WERI-Rb-1 (cell line): ENCODE measurements at places on chromosomes 6 and 20.
A peak's percentile ranks its signal among the peaks of the same experiment; 100 is the strongest.

GRCh38 chr6:54053881-54054391 is 57.3 kb upstream of the MLIP start:
- no peak for DNase-seq

DNA sequence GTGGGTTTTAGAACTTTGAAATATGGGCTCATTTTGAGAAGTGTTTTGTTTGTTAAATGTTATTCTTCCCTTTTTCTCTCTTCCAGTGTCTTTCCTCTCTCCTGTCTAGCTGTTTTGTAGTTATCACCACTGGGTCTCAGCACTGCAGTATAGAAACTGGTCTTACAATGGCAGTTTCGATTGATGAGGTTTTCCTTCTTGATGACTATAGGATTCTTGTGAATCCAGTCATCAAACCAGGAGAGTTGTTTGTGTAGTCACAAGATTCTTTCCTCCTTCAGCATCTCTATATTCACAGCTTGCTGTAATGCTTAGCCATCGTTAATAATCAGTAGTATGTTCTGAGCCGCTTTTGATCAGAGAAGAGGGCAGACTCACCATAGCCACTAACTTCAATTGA is 172.3 kb downstream of the OGFRL1 start:
- DNase-seq: no peak

GRCh38 chr6:49151461-49151860 is 311.6 kb downstream of the MMUT start:
- no peak for DNase-seq

DNA sequence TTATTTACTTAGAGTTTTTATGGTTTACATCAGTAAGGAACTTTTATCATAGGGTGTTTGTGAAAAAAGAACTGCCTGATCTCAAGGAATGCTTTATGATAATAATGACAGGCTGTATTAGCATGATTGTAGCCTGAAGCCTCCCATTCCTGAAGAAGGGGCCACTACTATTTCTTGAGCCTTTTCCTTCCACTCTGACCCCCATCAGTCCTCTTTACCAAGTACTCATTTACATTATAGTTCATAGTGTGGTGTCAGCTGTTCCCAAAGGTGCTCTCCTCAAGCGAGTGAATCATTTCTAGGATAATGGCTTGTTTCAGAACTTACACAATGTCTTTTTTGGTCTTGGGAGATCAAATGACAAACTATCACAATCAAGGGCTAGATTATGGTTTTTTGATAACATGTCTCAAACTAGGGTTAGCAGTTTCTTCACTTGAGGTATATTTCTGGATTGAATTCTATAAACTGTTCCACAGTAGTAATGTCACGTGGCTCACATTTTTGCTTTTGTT is 283.6 kb downstream of the CDKAL1 start:
- DNase-seq: no peak

DNA sequence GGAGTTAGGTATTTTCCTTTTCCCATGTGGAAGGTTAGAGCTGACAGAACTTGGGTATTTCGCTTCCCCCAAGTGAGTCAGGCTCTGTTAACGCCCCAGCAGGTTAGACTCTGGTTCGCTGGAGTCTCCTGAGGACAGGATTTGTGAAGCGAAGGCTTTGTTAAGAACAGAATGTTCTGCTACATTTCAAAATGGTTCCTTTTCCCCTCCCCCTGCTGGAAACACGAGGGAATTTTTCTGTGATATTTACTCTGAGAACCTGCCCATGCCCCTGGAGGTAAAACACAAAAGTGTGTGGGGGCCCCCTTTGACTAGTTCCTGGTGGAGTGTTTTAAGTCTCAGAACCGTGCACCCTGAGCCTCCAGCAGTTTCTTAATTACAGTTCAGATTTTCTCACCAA is 731.4 kb upstream of the CITED2 start:
- DNase-seq: peak; percentile 34

GRCh38 chr6:131764350-131764749 is 43.5 kb upstream of the ENPP1 start:
- DNase-seq: no peak

GRCh38 chr6:163668061-163668426 is 253.5 kb downstream of the QKI start:
- no peak for DNase-seq

GRCh38 chr6:147569788-147570187 is 61.3 kb downstream of the SAMD5 start:
- no peak for DNase-seq

GRCh38 chr6:99611148-99611547 is 4.5 kb downstream of the PRDM13 start:
- no peak for DNase-seq

DNA sequence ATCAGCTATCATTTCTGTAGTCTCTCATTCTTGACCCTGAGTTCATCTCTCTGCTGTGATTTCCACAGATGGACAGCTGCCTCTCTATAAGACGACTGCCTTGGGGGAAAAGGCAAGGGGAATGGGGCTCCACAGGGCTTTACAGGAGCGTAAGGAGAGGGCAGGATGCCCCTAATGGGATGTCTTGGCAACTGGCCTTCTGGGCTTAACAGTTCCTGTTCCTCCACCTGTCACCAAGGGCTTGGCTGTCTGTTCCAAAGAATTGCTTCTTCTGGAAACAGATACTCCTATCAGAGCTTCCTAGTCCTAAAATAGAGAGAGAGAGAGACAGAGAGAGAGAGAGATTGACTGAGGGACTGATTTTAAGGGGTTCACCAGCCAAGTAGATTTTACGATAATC is 181.9 kb downstream of the TMEM200A start:
- peak; percentile 38 for DNase-seq

GRCh38 chr6:26087284-26088115 is at the start of gene HFE:
Gene HFE, plus strand, starts transcription at chr6:26087429. Its CDS starts 12 bp downstream, at chr6:26087441.
- DNase-seq: no peak

- no peak for DNase-seq
Observed at GRCh38 chr6:69609836-69610472, 186.9 kb downstream of the LMBRD1 start.
